ENCODE measurements at places on chromosomes 16 and 17.

GRCh38 chr17:69961501-69962145, 113.4 kb upstream of the KCNJ16 start:
- DNase-seq, result no peak

GRCh38 chr17:50922721-50923405, 56.7 kb upstream of the TOB1 start:
- no peak for DNase-seq

- no peak for DNase-seq
Observed at GRCh38 chr17:43427362-43428043, 28.7 kb downstream of the ARL4D start.

DNA sequence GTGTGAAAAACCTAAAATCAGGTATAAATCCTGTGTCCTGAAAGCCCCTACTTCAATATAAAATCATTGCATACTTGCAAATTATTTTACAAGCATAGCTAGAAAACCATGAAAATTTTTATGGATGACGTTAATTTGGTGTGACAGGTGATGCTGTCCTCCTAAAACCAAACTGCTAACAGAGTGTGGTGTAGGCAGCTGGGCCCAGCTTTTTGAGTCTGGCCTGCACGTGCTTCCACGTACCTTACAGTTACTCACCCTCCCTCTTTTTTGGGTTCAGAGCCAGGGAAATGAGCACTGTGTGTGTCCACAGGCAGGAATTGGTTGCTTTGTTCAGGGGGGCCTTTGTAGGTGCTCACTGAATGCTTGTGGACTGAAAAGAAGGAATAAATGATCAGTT, 36.4 kb downstream of the CLEC16A start:
- DNase-seq, result no peak

DNA sequence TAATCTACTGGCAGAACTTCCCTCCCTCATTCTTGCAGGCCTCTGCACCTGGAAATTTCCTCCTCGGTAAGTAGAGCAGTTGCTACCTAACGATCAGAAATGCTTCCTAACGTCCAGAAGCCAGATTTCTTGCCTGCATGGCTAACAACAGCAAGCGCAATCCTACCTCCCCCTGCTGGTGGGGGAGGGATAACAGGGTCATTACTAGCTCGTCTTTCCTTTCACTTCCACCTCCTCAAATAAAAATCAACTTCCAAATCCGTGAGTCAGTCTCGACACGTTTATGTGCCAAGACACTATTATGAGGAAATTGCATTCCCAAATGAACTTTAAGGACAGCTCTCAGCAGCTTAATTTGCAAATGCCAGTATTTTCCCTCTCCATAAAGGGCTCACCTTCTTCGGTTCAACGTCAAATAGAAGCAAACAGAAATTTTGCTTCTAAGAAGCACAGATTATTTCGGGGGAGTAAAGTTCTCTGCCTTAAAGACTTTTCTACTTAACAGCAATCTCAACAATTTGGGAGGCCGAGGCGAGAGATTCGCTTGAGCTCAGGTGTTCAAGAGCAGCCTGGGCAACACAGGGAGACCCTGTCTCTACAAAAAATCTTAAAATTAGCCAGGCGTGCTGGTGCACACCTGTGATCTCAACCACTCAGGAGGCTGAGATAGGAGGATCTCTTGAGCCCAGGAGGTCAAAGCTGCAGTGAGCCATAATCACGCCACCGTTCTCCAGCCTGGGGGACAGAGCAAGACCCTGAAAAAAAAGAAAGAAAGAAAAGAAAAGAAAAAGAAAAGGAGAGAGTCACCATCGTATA, 188.6 kb upstream of the PSMD7 start:
- DNase-seq, result no peak

- no peak for DNase-seq
Observed at GRCh38 chr16:66502020-66502913, 47.7 kb downstream of the TK2 start.

- no peak for DNase-seq
Observed at GRCh38 chr17:67491681-67492024, 114.6 kb downstream of the PITPNC1 start.

- DNase-seq, result no peak
Observed at GRCh38 chr17:66549311-66549704, 246.9 kb downstream of the PRKCA start.

GRCh38 chr17:14080847-14081251, 11.5 kb downstream of the COX10 start:
- no peak for DNase-seq

DNA sequence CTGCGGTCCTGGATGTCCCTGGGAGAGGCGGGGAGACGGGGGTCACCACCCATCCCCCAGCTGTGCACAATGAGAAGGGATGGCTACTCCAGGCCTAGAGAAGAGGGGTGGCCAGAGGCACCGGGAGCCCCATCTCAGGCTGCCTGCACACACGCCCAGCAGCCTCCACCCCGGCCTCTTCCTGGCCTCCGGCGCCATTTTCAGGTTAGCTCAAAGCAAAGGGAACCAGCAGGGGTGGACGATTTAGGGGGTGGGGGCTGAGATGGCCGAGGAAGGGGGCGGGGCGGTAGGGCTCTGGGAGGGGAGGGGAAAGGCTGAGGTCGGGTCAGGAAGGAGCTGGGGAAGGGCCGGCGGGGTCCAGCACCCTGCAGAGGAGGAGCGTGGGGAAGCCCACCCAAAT, 42.8 kb downstream of the SRCIN1 start:
- DNase-seq, result no peak

GRCh38 chr16:16045879-16046278, 96.5 kb downstream of the ABCC1 start:
- no peak for DNase-seq

GRCh38 chr16:50502616-50503011, 45.6 kb upstream of the NKD1 start:
- DNase-seq, result no peak

GRCh38 chr16:87704754-87705353, 60.9 kb downstream of the KLHDC4 start:
- no peak for DNase-seq

DNA sequence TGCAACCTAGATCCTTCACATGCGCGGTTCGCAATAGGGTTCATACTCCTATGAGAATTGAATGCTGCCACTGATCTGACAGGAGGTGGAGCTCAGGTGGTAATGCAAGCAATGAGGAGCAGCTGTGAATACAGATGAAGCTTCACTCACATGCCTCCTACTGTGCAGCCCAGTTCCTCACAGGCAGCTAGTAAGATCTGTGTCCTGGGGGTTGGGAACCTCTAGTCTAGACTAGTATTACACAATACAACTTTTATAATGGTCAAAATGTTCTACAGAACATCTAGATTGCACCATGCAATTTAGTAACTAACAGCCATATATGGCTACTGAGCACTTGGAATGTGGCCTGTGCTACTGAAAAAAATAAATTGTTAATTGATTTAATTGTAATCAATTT, 26.7 kb downstream of the ABCA5 start:
- DNase-seq, result no peak

GRCh38 chr16:74666010-74666421, 661 bp downstream of the RFWD3 start:
- DNase-seq, result no peak

- DNase-seq, result no peak
Observed at GRCh38 chr17:58786586-58787295, 31.1 kb downstream of the PPM1E start.

DNA sequence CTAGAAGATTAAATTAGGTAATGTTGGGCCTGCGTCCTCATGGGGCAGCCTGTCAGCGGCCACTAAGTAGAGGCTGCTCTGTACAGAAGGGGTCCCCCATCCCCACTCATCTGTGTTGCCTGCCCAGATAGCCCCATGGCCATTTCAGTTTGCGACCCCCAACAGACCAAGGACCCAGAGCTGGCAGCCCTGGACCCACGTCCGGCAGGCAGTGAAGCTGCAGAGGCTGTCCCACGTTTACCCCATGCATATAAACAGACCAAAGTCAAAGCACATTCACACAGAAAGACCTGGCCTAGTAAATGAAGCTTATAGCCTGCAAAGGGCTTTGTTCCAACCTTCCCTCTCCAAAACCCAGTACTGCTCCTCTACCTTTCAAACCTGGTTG, 4.6 kb downstream of the PDF start:
- no peak for DNase-seq

GRCh38 chr17:72399608-72400487, 279.0 kb downstream of the SOX9 start:
- DNase-seq, result peak; percentile 22
